Stimulated activated naive CD4-positive, alpha-beta T cell treated with Interleukin-2 at 50 U/mL for 16 hours (primary cell): ENCODE measurements at places on chromosomes 13 and 19.
A peak's percentile ranks its signal among the peaks of the same experiment; 100 is the strongest.

DNA sequence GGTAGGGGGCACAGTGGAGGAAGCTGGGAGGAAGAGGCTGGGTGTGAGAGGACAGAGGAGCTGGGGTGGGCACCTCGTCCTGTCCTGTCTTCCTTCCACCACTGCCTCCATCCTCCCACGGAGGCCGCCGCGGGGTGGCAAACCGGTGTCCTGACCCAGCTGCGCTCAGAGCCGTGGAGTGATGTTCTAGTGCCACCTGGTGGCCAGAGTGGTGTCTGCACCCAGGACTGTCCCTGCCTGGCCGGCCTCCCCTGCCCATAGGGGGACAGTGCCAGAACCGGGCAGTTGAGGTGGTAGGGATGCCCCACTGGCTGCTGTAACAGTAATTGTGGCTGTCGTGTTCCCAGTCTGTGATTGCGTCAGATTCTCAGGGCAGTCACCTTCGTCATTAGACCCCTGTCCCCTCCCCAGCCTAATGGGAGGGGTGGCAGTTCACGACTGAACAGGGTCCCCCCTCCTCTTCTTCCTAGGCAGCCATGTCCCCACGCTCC lies 11.1 kb upstream of the ARRDC2 start:
- DNase-seq = peak; percentile 78

GRCh38 chr13:106286811-106287210 lies 248.7 kb downstream of the EFNB2 start:
- no peak for DNase-seq

DNA sequence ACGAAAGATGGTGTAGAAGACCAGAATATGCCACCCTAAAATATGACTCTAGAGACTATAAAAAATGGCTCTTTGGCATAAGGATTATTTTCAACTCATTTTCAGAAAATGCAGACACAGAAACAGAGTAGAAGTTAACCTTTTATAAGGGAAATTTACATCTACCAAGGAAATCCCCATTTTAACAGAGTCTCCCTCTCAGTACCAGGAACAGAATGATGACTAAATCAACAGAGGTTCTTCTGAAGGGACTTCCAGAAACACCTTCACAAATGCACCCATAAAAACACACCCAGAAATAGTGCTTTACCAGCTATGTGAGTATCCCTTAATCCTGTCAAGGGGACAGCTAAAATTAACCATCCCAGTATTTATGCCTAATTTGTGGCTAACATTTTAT lies 29.1 kb downstream of the PLPP2 start:
- no peak for DNase-seq

DNA sequence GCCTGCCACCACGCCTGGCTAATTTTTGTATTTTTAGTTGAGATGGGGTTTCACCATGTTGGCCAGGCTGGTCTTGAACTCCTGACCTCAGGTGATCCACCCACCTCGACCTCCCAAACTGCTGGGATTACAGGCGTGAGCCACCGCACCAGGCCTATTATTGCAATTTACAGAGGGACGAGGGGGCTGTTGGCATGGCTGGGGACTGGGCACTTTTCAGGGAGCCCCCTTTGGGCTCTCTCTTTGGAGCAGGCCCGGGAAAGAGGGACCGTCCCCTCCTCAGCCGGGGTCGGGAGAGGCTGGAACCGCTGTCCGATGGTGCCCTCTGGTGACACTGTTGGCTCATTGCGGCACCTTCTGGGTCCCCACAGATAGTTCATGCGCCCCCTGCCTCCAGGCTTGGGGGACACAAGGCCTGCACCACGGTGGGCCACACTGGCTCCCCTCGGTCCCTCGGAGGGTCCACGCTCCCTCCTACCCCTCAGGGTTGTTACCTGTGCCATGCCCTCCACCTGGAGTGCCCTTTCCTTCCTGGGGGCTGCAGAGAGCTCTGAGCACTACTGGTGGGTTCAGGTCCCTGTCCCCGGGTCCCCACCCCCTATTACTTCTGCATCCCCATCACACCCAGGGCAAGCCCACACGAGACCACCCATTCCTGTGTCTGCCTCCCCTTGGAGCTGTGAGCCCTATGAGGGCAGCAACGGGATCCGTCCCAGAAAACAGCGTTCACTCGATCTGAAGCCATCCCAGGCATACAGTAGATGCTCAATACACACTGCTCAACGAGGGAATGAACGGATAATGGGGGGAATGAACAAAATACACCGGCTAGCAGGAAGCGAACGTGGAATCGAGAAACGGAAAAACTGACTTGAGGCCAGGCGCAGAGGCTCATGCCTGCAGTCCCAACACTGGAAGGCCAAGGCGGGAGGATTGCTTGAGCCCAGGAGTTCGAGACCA lies 12.5 kb downstream of the FEM1A start:
- peak; percentile 49 for DNase-seq

GRCh38 chr19:4453232-4454179 lies 4.1 kb downstream of the UBXN6 start:
- no peak for DNase-seq

- DNase-seq = peak; percentile 88
These were observed 36.9 kb downstream of the ARRDC2 start for GRCh38 chr19:18044825-18045304.

DNA sequence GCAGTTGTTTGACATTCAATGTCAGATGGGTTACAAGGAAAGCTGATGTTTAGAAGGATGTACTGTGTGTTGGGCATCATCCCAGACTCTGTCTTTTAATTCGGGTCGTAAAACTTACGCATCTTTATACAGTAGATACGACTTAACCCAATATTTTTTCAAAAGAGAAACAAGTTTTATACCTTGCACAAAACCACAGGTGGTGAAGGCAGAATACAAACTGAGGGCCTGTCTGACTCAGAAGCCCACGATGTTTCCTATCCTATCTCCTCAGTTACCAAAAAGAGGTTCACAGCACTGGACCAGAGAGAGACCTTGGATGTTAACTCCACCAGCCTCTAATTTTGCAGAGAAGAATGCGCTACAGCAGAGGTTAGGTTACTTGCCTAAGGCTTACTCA lies 477.0 kb downstream of the FOXO1 start:
- peak; percentile 8 for DNase-seq

- DNase-seq = no peak
These were observed 491.7 kb upstream of the SLC10A2 start for GRCh38 chr13:103557878-103558277.

GRCh38 chr19:23071147-23071511 lies 45.7 kb upstream of the ZNF730 start:
- DNase-seq = no peak

DNA sequence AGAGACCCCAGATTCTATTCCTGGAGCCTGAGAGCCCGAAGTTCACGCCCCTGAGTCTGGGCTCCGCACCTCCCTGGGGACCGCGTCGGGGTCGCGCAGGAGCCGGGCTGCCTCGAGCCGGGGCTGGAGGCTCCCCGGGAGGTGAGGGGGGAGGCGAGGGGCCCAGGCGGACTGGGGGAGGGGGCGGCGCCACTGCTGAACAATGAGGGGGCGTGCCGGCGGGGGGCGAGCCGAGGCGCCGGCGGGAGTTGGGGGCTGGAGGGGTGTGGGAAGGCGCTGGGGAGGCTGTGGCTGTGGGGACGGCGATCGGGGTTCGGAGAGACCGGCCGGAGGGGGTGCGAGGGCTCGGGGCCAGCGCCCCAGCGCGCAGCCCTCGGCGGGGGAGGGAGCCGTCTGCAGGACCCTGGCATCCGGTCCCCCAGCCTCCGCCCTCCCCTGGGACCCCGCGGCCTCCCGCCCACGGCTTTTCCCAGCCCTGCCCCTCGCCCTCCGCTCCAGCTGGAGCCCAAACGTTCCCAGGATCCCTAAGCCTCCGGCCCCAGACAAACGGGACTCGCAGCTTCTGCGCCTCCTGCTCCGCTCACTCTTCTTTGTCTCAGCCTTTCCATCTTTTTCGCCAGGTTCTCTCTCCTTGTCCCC lies 922 bp downstream of the PLEKHG2 start:
- DNase-seq = peak; percentile 34

DNA sequence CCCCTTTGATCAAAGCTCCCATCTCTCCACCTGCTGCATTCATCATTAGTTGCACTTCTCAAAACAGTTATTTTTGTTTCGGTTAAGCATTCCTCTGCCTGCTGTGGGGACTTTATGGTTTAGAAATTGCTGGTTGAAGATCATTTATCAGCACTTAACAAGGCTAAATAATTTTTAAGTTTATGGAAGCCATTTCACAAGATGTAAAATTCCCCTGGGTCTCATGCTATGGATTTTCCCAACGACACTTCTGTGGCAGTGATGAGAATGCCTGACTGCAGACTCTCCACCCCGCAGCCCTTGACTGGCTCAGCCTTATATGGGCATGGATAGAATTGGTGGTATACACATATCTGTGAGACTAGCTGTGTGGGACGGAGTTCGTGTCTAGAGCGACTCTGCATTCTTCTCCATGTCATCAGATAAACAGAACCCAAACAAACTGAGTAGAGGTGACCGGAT lies 52.8 kb downstream of the COL4A2 start:
- DNase-seq = no peak

GRCh38 chr19:29660835-29661234 lies 4.4 kb upstream of the PLEKHF1 start:
- peak; percentile 30 for DNase-seq
